Muscle of back (tissue), 13 donors: ENCODE measurements at places on chromosomes 13 and 19. TPM values are rescaled to one million over a fixed set of nuclear protein-coding genes. Genes with fewer than 3 reads are reported as not detected.

Gene EFNA2
- 1.5 TPM for polyA plus RNA-seq

Gene RFXAP
- 9.7 TPM for polyA plus RNA-seq

Gene ZNF878
- 0.35 TPM for polyA plus RNA-seq

Gene LGALS14
- 0.46 TPM for polyA plus RNA-seq

Gene ONECUT3
- not detected for polyA plus RNA-seq

Gene RFPL4A
- polyA plus RNA-seq, result 0.27 TPM

Gene LRRC4B
- 6.5 TPM for polyA plus RNA-seq

Gene CEACAM7
- polyA plus RNA-seq, result not detected

Gene PPP5C
- polyA plus RNA-seq, result 63.5 TPM

Gene CLDN10
- 9.2 TPM for polyA plus RNA-seq

Gene RXFP2
- polyA plus RNA-seq, result 0.16 TPM

Gene VSTM1
- not detected for polyA plus RNA-seq

Gene OVOL3
- polyA plus RNA-seq, result not detected

Gene ZNF296
- 0.34 TPM for polyA plus RNA-seq

Gene IZUMO4
- polyA plus RNA-seq, result 1.9 TPM

Gene GRK1
- 0.46 TPM for polyA plus RNA-seq

Gene ZNF442
- polyA plus RNA-seq, result 2.6 TPM

Gene NXNL1
- polyA plus RNA-seq, result not detected

Gene N4BP2L1
- 7.0 TPM for polyA plus RNA-seq

Gene CASP14
- not detected for polyA plus RNA-seq

Gene MIA
- polyA plus RNA-seq, result 1.0 TPM

Gene RAB3A
- 3.6 TPM for polyA plus RNA-seq

Gene TUBB4A
- polyA plus RNA-seq, result 1.4 TPM

Gene SPTBN4
- 0.59 TPM for polyA plus RNA-seq

Gene PSG6
- not detected for polyA plus RNA-seq

Gene IL12RB1
- polyA plus RNA-seq, result 0.27 TPM

Gene NDUFA13
- 172 TPM for polyA plus RNA-seq

Gene CRX
- not detected for polyA plus RNA-seq

Gene UBE2L5
- 0.69 TPM for polyA plus RNA-seq

Gene DHDH
- polyA plus RNA-seq, result not detected

Gene PALM3
- 0.55 TPM for polyA plus RNA-seq

Gene GRIN2D
- 2.0 TPM for polyA plus RNA-seq

Gene TMEM150B
- 0.66 TPM for polyA plus RNA-seq

Gene ZIK1
- polyA plus RNA-seq, result 4.7 TPM
